ENCODE measurements at places on chromosomes 3 and 15. TPM values are rescaled to one million over a fixed set of nuclear protein-coding genes. Genes with fewer than 3 reads are reported as not detected.

GRCh38 chr3:38116471-38117162, 20.3 kb downstream of the ACAA1 start:
- H3K4me3 ChIP-seq = no peak overlapping the region
- peaks cover 6% of the 10 kb centered on the region for H3K4me1 ChIP-seq
- peaks cover 19% of the 10 kb centered on the region for H3K36me3 ChIP-seq
- no peaks in the 10 kb centered on the region for H3K27me3 ChIP-seq
- no peak overlapping the region for H3K27ac ChIP-seq
- DNase-seq = no peak

- no peaks in the 10 kb centered on the region for H3K36me3 ChIP-seq
- no peak for DNase-seq
- no peaks in the 10 kb centered on the region for H3K4me1 ChIP-seq
- H3K27ac ChIP-seq = no peak overlapping the region
These were observed 39.4 kb upstream of the CCR2 start for GRCh38 chr3:46314517-46314916.

- H3K4me1 ChIP-seq = peaks cover 9% of the 10 kb centered on the region
- H3K27ac ChIP-seq = no peak overlapping the region
- DNase-seq = no peak
- H3K4me3 ChIP-seq = no peak overlapping the region
- no peaks in the 10 kb centered on the region for H3K36me3 ChIP-seq
These were observed 6.0 kb upstream of the PLCB2 start for GRCh38 chr15:40313531-40314398.

- DNase-seq = no peak
- H3K27ac ChIP-seq = no peak overlapping the region
- no peak overlapping the region for H3K4me3 ChIP-seq
- H3K4me1 ChIP-seq = peaks cover 16% of the 10 kb centered on the region
These were observed 416.6 kb upstream of the WNT5A start for GRCh38 chr3:55903680-55904079.

DNA sequence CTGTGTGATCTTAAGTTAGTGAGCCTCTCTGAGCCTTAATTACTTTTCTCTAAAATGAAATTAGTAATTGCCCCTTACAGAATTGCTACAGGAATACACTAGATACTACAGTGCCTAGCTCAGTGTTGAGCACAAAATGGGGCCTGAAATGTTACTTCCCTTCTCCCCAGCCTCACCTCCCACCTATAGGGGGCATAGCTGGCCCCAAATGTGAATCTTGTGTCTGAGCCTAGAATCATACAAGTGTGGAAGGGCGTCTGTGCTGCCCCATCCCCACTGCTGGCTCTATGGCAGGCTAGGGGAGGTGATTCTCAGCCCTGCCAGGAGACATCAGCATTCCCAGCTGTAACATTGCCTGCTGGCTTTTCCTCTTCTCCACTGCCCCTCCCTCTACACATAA, 42.7 kb downstream of the IFT122 start:
- no peak overlapping the region for H3K4me3 ChIP-seq
- peaks cover 21% of the 10 kb centered on the region for H3K4me1 ChIP-seq
- H3K36me3 ChIP-seq = peaks cover 14% of the 10 kb centered on the region

GRCh38 chr15:97502038-97502437, 458.5 kb upstream of the ARRDC4 start:
- no peak overlapping the region for H3K27ac ChIP-seq
- no peaks in the 10 kb centered on the region for H3K4me1 ChIP-seq

DNA sequence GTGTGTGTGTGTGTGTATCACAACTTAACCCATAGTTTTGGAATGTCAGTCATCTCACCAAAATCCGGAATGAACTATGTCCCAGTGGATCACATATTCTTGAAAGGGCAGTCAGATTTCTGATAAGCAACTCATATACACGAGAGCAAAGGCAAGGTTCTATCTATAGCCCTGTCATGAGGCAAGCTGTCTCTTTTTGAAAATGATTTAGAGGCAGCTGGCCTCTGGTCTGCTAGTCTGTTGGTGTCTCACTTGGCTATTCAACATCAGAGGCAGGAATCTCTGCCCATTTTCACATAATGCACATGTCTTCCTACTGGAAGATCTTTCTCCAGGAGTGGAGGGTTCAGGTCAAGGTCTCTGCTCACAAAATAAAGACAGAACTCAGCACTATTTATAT, 79.8 kb downstream of the CNTN6 start:
- no peaks in the 10 kb centered on the region for H3K27me3 ChIP-seq
- DNase-seq = no peak

DNA sequence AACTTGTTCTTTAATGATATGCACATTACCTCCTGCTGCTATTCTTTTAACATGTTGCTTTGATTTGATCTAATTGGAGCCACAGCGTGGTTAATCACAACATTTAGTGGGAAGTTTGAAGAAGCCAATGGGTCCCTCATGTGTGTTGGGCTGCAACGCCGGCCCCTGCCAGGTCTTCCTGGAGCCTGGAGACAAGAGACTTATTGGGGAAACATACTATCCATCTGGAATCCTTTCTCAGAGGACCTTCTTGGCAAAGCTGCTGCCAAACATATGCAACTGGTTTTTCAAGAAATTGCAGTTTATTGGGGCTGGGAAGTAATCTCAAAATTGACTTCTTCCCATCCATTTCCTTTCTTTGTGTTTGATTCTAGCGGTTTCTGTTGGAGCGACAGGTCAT, 396.3 kb upstream of the PROK2 start:
- no peaks in the 10 kb centered on the region for H3K27me3 ChIP-seq
- no peak for DNase-seq
- H3K4me1 ChIP-seq = peaks cover 10% of the 10 kb centered on the region

Gene CA12
- total RNA-seq = 3.3 TPM
